ENCODE measurements at places on chromosomes 3 and 15.

- DNase-seq: no peak
Measured at GRCh38 chr3:48607519-48607918, 1.9 kb downstream of the UQCRC1 start.

DNA sequence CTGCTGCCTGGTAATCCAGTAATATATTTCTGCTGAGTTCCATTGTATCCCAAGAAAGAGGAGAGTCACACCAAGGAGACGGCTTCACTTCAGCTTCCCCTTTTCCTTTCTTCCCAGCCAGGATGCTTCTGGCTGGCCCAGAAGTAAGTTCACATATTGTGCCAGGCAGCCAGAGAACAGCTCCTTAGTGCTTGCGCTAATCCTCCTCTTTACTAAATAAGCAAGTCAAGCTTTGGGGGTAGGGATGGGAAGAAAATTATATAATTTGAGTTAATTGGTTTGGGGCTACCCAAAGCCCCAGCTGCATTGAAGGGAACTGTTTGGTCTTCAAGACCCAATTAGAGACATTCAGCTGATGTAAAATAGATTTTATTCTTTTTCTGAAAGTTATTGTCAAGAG is 218.8 kb upstream of the HES1 start:
- DNase-seq: no peak

DNA sequence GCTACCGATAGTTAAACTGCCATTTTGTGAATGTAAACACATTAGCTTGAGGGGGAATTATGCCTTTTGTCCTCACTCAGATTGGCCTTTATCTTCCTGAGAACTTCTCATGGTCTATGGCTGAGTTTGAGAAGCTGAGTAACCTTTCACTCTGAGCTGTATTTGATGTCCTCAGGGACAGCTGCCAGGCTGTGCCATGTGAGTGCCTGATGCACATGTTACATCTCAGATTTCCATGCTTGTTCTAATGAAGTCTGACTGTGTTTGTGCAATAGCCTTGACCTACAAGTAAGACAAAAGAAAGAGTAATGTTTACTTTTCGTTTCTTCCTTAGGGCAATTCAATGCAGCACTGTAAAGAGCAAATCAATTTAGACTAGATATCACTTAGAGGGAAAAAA is 44.1 kb upstream of the ARL6 start:
- DNase-seq: no peak

DNA sequence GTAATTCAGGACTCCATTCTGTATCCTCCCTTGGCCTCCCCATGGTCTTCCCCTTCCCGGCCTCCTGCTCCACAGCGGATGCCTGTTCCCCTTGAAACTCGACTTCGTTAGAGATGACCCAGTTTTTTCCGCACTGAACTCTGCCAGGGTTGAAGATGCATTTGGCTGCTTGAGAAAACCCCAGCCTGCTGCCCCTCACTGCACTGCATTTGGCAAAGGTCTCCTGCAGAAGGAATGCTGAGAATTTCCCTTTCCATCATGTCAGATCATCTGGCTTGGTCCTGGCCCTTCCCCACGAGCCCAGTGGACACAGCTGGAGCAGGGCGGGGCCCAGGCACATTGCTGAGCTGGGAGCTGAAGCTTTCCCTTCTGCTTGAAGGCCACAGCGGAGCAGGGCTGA is 37.6 kb upstream of the RGMA start:
- DNase-seq: no peak

DNA sequence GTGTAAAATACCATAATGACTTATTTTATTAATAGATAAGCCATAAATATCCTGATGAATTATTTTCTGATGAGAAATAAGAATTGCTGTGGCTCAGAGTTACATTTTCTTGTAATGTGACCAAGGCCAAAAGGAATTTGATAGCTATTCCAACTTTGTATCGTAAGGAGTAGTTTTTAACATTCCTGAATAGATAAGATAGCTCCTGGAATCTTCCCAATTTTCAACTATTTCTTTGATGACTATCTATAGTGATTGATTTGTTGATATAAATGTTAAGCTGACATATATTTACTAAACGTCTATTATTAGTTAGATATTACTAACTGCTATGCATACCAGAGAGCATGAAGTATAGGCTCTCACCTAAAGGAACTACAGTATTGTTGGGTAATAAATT is 49.1 kb upstream of the SATB1 start:
- no peak for DNase-seq

DNA sequence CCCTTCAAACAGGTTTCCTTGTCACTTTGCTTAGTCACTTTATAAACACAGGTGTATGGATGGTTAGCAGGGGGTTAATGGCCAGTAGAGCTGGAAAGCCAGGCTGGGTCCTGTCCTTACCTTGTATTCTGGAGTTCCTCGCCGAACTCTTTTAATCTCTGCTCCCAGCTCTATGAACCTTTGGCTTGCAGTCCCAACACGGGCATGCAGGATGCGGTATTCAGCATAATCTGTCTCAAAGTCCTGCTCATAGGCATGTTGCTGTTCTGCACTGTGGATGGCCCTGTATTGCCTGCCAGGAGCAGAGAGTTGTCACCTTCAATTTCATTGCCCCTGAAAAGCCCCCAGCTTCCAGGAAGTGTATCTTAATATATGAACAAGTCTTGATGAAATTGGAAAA is 2.7 kb downstream of the ELL3 start:
- no peak for DNase-seq

- no peak for DNase-seq
Measured at GRCh38 chr15:69958496-69959084, 139.1 kb downstream of the TLE3 start.

DNA sequence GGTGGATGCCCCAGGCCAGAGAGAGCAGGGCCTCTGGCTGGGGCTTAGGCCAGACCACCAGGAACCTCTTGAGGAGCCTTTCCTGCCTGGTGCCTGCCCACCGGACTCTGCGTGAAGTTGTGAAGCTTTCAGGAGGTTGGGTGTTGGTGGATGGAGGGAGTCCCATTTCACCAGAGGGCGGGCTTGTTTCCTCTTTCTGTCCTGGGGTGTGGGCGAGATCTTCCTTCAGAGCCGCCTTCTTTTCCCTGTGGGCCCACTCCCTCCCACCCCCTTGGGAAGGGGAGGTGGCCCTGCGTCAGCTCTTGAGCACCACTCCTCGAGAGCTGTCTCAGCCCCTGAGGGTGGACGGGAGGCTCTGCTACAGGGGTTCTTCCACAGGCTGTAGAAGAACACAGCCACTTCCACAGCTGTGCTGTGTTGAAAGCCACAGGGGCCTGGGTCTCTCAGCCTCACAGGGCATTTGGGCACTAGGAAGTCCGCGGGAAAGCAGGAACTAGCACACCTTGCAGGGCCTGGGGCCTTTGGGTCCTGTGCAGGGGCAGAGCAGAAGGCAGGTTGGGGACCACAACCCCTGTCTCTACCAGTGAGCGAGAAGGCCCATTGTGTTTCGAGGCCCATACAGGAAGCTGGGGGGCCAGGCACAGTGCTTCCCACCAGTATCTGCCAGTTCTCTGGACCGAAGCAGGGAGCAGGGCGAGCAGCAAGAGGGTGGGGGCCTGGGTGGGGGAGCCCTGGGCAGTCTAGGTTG is 2.1 kb downstream of the AMIGO3 start:
- no peak for DNase-seq

GRCh38 chr15:31079519-31079918 is 22.0 kb downstream of the TRPM1 start:
- DNase-seq: no peak

- no peak for DNase-seq
Measured at GRCh38 chr3:79314962-79315361, 452.8 kb downstream of the ROBO1 start.

GRCh38 chr15:67154249-67154648 is 88.8 kb downstream of the SMAD3 start:
- no peak for DNase-seq

DNA sequence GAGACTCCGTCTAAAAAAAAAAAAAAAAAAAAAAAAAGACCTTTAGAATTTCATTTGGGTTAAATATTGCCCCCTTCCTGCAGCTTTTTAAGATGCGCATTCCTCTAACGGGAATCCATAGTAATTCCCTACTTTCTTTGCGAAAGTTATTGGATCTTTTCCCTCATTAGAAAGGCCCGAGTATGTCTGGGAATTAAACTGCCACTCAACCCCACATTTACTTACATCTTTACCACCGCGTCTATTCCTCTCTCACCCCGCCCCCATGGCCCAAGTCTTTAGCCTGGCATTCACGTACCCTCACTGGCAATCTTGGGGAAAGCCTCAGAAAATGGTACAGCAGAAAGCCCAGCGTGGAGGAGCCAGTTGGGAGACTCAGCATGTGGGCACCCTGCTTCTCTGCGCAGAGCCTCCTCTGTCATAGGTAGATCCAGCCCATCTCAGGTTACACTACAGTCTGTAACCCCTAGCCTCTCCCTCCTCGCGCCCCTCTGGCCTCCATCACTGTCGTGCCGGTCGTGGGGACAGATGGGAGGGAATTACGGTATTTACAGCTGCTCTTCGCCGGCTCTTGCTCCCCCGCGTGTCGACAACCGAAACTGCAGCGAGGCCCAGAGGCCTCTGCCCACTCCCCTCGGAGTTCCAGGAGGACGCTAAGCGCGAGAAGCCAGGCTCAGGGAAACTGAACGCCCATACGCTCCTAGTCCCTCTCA is 6.4 kb upstream of the ANKDD1A start:
- peak; percentile 88 for DNase-seq

DNA sequence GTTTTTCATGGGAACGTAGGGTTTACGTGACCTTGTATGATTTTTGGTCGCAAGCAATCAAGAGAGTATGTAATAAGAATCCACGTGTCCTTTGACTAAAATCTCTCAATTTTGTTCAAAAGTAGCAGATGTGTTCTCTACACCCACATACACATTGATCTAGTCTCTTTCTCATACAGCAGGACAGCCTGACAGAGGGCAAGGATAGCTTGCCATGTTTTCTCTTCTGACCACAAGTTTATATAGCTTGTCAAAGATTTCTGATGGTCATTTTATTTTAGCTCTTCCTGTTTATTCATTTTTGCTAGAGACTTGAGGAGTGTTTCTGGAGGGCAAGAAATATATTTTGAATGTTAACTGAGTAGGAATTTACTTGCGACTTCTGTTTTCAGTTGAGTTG is 570.2 kb upstream of the ALCAM start:
- DNase-seq: no peak

DNA sequence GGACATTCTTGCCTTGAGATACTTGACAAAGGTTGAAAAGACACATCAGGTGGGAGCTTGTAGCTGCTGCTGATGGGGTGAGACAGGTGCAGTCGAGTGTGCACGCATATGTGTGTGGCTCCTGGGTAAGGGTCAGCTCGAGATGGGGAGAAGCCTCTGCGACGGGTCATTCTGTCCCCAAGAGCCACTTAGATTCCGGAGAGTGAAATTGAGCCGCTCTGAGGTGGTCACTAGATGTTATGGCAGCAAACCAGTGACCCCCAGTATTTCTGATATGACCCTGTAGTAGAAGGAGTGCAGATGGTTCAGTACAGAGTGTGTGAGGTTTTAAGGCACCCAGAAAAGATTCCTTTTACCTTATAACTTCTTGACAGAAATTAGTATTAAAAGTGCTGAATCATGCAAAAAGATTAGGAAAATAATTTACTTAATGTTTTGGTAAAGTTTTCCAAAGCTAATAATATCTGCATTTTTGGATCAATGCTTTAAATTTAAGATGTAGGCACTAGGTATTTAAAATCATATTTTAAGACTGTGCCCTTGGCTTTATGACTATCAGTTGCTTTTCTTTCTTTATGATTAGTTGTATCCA is 241.9 kb upstream of the TOPAZ1 start:
- DNase-seq: no peak
